ENCODE measurements at places on chromosomes 6 and 20.

DNA sequence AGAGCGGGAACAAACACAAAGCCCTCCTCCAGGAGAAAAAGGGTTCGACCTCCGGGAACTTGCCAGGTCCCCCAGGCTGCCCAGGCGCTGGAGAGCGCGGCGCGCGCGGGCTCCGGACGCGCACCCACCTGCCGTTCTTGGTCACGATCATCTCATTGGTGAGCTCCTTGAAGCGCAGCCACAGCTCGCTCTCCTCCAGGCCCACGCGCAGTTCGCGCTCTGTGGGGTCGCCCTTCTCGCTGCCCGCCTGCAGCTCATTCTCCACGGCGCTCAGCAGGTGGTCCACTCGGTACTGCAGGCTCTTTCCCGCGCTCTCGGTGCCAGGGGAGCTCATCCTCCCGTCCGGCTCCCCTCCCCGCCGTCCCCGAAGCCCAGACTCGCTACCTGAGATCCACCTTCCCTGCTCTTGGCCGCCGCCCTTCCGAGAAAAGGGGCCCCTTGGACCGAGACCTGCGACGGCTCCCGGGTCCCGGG is 356 bp downstream of the TBXT start:
- DNase-seq = no peak

DNA sequence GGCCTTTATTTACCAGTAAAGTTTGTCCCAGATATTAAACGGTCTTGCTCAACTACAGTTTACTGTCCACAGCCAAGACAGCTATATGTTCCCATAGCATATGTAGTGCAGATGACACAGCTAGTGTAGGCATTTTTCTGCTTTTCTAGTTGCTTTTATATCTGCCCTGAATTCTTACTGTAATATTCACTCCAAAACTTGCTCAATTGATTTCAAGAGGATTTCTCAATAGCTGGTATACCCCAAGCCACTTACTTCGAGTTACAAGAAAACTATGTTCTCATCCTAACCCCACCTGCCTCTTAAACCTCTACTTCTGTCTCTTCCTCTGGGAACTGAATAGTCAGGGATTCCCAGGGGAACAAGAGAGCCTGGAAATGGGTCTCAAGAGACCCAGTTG is 18.9 kb upstream of the ROS1 start:
- DNase-seq = no peak

- DNase-seq = no peak
These were observed 30.4 kb upstream of the SMOC2 start for GRCh38 chr6:168410554-168411011.

- no peak for DNase-seq
These were observed 215.3 kb upstream of the SUPT3H start for GRCh38 chr6:45592991-45593390.

GRCh38 chr6:93468291-93468690 is 48.9 kb upstream of the EPHA7 start:
- DNase-seq = no peak

DNA sequence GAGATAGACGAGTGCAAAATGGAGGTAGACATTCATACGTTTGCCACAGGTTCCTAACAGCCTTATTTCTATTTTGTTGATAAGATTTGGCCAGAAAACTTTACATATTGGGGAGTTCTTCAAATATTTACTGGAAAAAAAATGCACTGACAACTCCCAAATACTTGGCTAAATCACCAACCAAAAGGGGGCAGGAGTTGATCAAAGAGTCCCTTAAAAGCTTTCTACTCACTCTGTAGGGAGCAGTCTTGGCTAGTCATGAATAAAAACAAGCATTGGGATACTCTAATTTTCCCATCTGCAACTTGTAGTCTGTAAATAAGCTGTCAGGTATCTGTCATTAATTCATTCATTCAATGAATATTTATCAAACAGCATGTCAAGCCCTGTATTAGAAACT is 18.4 kb downstream of the TENT5A start:
- no peak for DNase-seq
